ENCODE measurements at places on chromosomes 2 and 18.

- no peaks in the 10 kb centered on the region for H3K4me1 ChIP-seq
- H3K36me3 ChIP-seq = no peaks in the 10 kb centered on the region
- H3K27ac ChIP-seq = no peak overlapping the region
- DNase-seq = no peak
- no peak overlapping the region for H3K4me3 ChIP-seq
Observed at GRCh38 chr2:158213773-158214172, 112.1 kb downstream of the UPP2 start.

- no peaks in the 10 kb centered on the region for H3K36me3 ChIP-seq
- H3K4me3 ChIP-seq = peak overlapping the region; percentile 95
- H3K27me3 ChIP-seq = no peaks in the 10 kb centered on the region
- no peak overlapping the region for H3K27ac ChIP-seq
- DNase-seq = no peak
Observed at GRCh38 chr2:230864122-230864604, 579 bp upstream of the ITM2C start.

- H3K27me3 ChIP-seq = no peaks in the 10 kb centered on the region
- H3K4me1 ChIP-seq = no peaks in the 10 kb centered on the region
- no peak overlapping the region for H3K4me3 ChIP-seq
- no peak for DNase-seq
Observed at GRCh38 chr2:97936199-97936598, 59.5 kb downstream of the TMEM131 start.

DNA sequence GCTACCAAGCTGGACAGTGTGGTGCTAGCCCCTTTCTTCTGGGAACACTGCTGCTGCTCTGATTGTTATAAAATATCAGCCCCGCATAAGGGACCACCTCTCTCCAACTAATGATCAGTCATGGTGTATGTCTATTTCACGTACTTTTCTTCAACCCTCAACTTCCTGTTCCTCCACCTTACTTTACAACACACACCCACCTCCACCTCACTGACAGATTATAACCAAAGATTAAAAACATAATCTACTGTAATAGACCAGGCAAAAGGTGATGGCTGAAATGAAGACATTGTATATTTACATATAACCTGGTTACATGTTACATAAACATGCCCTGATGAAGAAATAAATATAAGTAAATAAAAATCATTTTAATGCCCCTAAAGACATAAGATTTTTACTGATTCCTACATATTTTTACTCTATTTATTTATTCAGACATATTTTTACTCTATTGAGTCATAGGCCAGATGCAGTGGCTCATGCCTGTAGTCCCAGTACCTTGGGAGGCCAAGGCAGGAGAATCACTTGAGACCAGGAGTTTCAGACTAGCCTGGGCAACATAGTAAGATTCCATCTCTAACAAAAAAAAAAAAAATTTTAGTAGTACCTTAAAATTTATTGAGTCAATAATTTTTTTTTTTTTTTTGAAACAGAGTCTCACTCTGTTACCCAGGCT is 12.8 kb downstream of the STK39 start:
- H3K4me3 ChIP-seq = no peak overlapping the region
- H3K27ac ChIP-seq = no peak overlapping the region
- no peaks in the 10 kb centered on the region for H3K27me3 ChIP-seq
- H3K36me3 ChIP-seq = no peaks in the 10 kb centered on the region

GRCh38 chr2:190849774-190850173 is 30.8 kb upstream of the GLS start:
- H3K4me1 ChIP-seq = no peaks in the 10 kb centered on the region
- H3K27ac ChIP-seq = no peak overlapping the region
- no peaks in the 10 kb centered on the region for H3K27me3 ChIP-seq
- H3K36me3 ChIP-seq = no peaks in the 10 kb centered on the region

GRCh38 chr2:112584891-112585250 is 462 bp downstream of the CHCHD5 start:
- no peak for DNase-seq
- H3K4me1 ChIP-seq = no peaks in the 10 kb centered on the region
- H3K4me3 ChIP-seq = peak overlapping the region; percentile 87
- no peaks in the 10 kb centered on the region for H3K27me3 ChIP-seq
- H3K27ac ChIP-seq = no peak overlapping the region
- H3K36me3 ChIP-seq = peaks cover 5% of the 10 kb centered on the region

GRCh38 chr2:127011796-127012195 is 95.2 kb downstream of the BIN1 start:
- H3K36me3 ChIP-seq = no peaks in the 10 kb centered on the region
- H3K27me3 ChIP-seq = no peaks in the 10 kb centered on the region
- no peak for DNase-seq
- H3K27ac ChIP-seq = no peak overlapping the region

DNA sequence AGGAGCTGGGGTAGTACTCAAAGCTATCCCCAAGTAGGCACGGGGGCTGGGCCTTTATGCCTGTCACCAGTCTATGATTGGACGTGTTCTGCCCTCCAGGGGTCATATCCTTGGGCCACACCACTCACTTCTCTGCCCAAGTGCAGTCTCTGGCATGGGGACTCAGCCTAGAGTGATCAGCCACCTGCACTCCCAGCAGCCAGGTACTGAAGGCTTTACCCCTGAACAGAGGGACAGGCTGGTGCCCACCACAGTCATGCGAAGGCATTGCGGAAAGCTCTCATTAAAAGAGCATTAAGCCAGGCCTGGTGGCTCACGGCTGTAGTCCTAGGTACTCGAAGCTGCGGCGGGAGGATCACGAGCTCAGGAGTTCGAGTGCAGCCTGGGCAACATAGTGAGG is 199.4 kb downstream of the AGAP1 start:
- peaks cover 3% of the 10 kb centered on the region for H3K4me1 ChIP-seq
- no peaks in the 10 kb centered on the region for H3K27me3 ChIP-seq
- H3K27ac ChIP-seq = no peak overlapping the region
- no peak for DNase-seq
- H3K36me3 ChIP-seq = no peaks in the 10 kb centered on the region

- H3K4me1 ChIP-seq = no peaks in the 10 kb centered on the region
- no peak overlapping the region for H3K4me3 ChIP-seq
- no peak overlapping the region for H3K27ac ChIP-seq
- H3K36me3 ChIP-seq = no peaks in the 10 kb centered on the region
- H3K27me3 ChIP-seq = no peaks in the 10 kb centered on the region
Observed at GRCh38 chr18:14976736-14977430, 228.9 kb downstream of the ANKRD30B start.

DNA sequence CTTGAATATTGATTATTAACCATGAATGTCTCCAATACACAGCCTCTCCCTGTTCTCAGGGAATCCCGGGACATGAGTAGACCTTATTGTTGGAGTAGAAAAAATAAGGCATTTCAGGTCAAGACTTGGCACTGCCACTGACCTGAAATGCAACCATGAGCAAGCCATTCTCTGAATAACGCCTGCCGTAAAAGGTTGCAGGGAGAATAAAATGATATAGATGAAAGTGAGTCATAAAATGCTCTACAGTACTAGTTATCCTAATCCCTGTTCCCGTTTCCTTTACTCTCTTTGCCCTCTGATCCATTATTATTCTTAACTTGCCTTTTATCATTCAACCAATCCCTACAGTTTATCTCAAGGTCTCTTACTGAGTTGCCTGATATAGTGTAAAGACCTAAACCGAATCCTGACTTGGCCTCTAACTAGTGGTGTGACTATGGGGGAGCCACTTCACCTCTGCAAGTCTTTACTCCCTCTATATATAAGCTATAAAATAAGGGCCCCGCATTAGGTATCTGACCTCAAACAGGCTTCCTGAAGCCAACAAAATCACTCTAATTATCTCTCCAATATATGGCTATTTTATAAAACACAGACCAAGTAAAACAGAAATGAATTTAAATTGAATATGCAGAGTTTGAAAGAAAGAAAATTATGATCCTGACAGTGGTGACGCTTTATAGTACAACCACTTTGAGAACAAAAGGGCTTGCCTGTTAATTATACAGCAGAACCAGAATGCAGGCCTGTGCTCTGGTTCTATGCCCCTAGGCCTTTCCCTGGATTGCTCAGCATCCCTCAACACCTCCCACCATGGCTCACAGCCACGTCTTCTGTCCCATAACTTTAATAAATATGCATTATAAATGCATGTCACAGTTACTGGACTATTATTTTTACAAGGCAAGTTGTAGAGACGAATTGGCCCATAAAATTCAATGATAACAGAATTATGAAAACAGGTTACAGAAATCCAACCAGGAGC is 183.1 kb downstream of the STK39 start:
- H3K4me3 ChIP-seq = no peak overlapping the region
- DNase-seq = no peak
- H3K27me3 ChIP-seq = no peaks in the 10 kb centered on the region
- no peaks in the 10 kb centered on the region for H3K36me3 ChIP-seq
- H3K27ac ChIP-seq = no peak overlapping the region

DNA sequence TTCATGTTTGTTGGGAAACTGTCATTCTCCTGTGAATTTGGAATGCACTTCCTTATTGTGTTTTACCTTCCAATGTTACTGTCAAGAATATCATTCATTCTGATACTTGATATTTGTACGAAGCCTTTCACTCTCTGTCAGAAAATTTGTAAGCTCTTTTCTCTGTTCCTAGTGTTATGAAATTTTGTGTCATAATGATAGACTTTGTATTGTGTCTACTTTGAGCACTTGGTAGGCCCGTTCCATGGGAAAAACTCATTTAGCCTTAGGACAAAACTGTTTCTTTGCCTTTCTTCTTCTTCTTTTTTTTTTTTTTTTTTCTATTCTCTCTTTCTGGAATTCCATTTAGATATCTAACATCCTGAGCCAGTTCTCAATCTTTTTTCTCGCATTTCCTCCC is 52.0 kb upstream of the FAM124B start:
- H3K4me3 ChIP-seq = no peak overlapping the region
- no peaks in the 10 kb centered on the region for H3K36me3 ChIP-seq
- H3K27ac ChIP-seq = no peak overlapping the region
- DNase-seq = no peak
- no peaks in the 10 kb centered on the region for H3K4me1 ChIP-seq

DNA sequence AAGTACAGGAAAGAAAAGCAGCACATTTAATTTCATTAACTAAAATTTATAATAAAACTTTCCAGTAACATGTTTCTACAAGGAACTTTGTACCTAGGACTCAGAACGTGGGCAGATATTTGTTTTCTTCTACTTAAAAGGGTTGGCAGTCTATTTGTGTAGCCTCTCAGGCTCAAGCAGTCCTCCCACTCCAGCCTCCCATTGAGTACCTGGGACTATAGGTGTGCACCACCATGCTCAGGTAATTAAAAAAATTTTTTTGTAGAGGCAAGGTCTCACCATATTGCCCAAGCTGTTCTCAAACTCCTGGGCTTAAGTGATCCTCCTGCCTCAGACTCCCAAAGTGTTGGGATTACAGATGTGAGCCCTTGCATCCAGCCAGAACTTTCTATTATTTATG is 36.8 kb downstream of the UGP2 start:
- peaks cover 18% of the 10 kb centered on the region for H3K36me3 ChIP-seq
- no peaks in the 10 kb centered on the region for H3K27me3 ChIP-seq
- no peak overlapping the region for H3K4me3 ChIP-seq
- 0 out of 2 replicates have a peak, but pooled peaks cover 6% of the 10 kb centered on the region for H3K4me1 ChIP-seq
- H3K27ac ChIP-seq = no peak overlapping the region

DNA sequence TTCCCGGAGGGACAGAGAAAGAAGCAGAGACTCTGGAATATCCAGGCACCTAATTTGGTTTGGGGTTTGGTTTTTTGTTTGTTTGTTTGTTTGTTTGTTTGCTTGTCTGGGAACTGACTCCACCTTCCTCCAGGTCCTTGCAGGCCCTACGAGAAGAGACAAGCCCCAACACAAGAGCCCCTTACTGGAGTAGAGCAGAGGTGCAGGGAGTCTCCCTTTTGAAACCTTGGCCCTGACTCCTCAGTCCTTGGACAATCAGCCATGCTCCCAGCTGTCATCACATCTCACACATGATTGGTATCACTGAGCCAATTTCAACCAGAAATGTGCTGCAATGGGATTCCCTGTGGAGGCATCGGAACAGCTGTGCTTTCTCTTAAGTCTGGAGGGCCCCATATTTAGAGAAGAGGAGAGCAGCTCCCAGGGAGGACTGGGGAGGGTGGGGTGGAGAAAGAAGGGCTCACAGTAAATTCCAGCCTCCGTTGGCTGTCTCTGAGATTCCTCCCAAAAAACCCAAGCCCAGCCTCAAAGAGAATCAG is 279.9 kb upstream of the NCKAP5 start:
- H3K27ac ChIP-seq = no peak overlapping the region
- H3K4me1 ChIP-seq = no peaks in the 10 kb centered on the region
- DNase-seq = no peak
- H3K36me3 ChIP-seq = no peaks in the 10 kb centered on the region
- H3K4me3 ChIP-seq = no peak overlapping the region
- H3K27me3 ChIP-seq = no peaks in the 10 kb centered on the region

DNA sequence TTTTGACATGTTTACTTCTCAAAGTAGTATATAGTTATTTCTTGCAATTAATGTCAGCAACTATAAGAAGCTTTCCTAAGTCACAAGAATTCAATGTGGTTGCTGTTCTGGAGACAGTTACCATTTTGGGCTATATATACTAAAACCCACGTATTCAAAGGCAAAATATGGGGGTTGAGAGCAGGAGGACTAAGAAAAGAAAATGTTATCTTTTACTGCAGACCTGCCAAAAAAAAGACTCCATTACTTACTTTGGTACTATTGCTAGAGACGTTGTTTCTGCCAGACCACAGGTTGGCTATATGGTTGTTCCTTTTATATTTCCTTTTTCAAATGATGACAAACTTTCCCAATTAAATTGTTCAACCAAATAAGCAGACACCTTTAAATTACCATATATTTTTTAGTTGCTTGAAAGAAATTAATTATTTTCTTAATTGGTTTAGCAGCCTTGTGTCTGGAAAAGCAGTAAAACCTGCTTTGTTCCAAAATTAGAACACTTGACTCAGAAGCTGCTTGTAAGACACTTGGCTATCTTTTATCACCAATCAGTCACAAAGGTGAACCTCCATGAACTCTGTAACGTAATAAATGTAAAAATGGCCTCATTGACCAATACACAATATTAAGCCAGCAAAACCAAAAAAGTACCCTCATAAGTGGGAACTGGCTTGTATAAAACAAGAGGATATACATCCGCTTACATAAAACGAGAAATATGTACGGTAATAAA is 8.2 kb upstream of the OSGEPL1 start:
- H3K27me3 ChIP-seq = no peaks in the 10 kb centered on the region
- peaks cover 4% of the 10 kb centered on the region for H3K36me3 ChIP-seq
- no peaks in the 10 kb centered on the region for H3K4me1 ChIP-seq
- DNase-seq = no peak

DNA sequence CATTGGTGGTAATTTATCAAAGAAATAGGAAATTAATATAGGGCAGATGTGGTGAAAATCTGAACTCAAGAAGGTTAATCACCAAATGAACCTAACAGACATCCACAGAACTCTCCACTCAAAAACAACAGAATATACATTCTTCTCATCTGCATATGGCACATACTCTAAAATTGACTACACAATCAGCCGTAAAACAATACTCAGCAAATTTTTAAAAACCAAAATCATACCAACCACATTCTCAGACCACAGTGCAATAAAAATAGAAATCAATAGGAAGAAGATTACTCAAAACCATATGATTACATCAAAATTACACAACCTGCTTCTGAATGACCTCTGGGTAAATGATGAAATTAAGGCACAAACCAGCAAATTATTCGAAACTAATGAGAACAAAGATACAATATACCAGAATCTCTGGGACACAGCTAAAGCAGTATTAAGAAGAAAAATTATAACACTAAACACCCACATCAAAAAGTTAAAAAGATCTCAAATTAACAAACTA is 31.0 kb downstream of the RBM43 start:
- no peak overlapping the region for H3K27ac ChIP-seq
- DNase-seq = no peak
- H3K36me3 ChIP-seq = no peaks in the 10 kb centered on the region
